CD4-positive, alpha-beta T cell treated with Interleukin-1 beta for 1 hour (primary cell): ENCODE measurements at places on chromosomes 4 and X.

DNA sequence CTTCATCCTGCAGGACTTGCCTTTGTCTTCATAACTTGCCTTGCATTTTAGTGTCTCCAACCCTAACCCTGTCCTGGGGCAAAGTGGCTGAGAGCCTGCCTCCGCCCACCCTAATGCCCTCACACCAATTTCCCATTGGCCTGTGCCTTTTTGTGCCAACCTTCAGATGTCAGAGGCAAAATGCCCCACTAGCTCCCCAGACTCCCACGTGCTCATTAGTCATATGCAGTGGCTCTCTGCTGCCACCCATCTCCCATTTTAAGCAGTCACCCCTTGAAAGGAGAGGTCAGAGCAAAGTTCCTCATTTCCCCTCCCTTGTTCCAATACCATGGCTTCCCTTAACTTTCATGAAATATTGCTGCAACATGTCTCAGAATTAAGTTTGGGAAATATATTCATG is 74.8 kb upstream of the PASD1 start:
- peak; percentile 11 for DNase-seq

DNA sequence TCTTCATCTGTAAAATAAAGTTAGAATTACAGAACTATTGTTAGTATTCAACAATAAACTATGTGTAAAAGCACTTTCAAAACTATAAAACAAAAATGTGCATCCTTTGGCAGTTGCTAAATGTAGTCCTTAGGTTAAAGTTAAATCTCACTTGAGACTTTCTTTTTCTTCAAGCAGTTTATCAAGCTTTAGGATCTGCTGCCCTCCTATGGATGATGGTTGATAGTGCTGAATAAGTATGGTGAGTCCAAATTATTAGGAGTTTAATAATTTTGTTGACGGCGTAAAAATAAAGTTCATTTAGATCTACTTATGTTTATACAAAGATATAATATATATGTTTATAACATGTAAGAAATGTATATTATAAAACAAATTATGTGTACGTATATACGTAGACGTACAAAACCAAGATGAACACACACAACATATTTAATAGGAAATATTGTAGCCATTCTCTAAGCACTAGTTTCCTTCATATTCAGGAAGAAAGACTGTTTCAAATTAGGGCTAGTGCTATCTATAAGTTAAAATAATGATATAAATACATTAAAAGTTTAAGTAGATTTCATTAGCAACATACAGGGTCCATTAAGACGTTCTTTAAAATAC is 22.3 kb downstream of the UGT2A2 start:
- no peak for DNase-seq

- no peak for DNase-seq
Observed at GRCh38 chr4:106126062-106126461, 189.9 kb downstream of the TBCK start.

DNA sequence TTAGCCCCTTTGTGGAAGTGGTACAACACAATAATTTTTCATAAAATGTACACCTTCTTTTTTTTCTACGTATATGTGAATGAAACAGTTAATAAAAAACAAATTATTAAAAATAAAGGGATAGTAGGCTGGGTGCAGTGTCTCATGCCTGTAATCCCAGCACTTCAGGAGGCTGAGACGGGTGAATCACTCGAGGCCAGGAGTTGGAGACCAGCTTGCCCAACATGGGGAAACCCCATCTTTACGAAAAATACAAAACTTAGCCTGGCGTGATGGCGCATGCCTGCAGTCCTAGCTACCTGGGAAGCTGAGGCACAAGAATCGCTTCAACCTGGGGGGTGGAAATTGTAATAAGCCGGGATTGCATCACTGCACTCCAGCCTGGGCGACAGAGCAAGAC is 244.9 kb downstream of the RAPGEF2 start:
- no peak for DNase-seq

DNA sequence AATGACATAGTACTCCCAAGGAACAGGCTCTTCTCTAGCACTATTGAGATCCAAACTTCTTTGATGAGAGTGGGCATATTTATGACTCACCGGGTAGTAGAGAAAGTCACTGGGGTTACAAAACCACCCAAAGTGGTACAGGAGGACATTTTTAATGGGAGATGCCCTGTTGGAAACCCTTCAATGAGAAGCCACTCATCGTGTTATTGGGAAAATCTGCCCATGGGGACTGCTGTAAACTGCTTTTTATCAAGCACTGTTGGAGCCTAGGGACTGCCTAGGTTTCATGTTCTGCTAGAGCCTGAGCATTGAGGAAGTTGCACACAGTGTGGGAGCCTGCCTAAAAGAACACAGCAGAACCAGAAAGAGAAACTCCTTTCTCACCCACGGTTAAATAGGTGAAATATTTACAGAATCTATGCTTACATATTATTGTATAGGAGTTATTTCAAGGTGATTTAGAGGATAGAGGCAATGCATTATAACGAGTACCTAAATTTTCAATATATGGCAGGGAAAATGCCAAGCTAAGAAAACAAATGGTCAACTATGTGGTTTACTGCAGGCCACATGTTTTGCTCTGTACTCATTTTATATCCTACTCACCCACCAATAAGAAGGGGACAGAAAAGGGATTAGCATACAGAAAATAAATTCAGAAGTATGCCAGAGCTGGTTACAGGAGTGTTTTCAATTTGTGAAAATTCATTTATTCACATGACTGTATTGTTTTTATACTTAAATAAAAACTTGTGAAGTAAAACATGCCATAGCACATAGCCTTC is 559.1 kb downstream of the FSTL5 start:
- no peak for DNase-seq

- no peak for DNase-seq
Observed at GRCh38 chr4:80967346-80967745, 63.2 kb upstream of the BMP3 start.

- no peak for DNase-seq
Observed at GRCh38 chr4:60989141-60989540, 211.0 kb upstream of the ADGRL3 start.
